ENCODE measurements at places on chromosomes 4 and X. TPM values are rescaled to one million over a fixed set of nuclear protein-coding genes. Genes with fewer than 3 reads are reported as not detected.

TET2 gene
- 5.2 TPM for total RNA-seq

- DNase-seq = no peak
Measured at GRCh38 chr4:174707902-174708301, 121.1 kb downstream of the GLRA3 start.

CXXC4 gene
- 0.21 TPM for total RNA-seq

SSX3 gene
- total RNA-seq = not detected

GRCh38 chr4:142345924-142346323 lies 500.2 kb downstream of the INPP4B start:
- DNase-seq = no peak

XK gene
- total RNA-seq = 4.9 TPM

DNA sequence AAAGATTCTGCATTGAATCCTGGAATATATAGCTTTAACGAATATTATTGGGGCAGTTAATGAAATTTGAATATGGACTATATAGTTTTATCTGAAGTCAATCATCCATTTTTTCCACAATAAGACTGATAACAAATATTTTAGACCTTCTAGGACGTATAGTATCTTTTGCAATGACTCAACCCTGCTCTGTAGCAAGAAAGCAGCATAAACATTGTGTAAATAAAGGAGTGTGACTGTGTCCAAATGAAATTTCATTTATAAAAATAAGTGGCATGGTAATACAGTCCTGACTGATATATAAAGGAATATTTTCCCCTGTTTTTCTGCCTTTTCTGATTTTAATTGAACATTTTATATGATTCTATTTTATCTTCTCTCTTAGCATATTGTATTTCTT lies 947.7 kb upstream of the SLIT2 start:
- DNase-seq = no peak

DNA sequence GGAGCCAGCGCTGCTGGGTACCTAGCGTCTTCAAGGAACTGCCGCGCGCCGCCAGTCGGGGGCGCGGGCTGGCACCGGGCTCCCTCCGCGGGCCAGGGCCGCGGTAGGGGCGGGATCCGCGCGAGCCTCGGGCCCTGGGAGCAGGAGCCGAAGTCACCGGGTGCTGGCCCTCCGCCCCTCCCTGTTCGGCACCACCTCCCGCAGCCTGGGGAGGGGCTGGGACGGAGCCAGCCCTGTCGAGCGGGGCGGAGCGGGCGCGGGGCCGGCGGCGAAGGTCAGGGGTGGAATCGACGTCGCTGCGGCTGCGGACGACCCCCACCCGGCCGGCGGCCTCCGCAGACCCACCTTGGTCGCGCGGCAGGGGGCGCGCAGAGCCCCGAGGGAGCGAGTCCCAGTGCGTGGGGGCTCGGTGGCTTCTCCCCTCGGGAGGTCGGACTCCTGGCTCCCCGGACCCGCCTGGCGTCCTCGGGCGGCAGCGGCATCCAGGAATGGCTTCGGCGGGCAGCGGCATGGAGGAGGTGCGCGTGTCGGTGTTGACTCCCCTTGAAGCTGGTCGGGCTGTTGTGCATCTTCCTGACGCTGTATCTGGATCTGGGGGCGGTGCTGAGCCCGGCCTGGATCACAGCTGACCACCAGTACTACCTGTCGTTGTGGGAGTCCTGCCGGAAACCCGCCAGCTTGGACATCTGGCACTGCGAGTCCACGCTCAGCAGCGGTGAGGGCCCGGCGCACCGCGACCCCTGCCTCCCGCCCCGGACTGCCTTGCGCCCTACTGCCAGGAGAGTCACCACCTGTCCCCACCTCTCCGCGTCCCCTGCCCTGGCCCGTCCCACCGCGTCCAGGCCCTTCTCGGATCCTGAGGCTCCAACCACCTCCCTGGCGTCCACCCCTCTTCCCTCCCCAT lies 50.5 kb upstream of the FAM47C start:
- DNase-seq = no peak

ZFYVE28 gene
- total RNA-seq = 2.0 TPM

- peak; percentile 86 for DNase-seq
Measured at GRCh38 chr4:107896158-107896645, 35.1 kb upstream of the CYP2U1 start.

PDCL2 gene
- total RNA-seq = not detected

- DNase-seq = no peak
Measured at GRCh38 chr4:56708146-56708545, 27.1 kb upstream of the HOPX start.

- DNase-seq = peak; percentile 60
Measured at GRCh38 chrX:15497865-15498264, 2.7 kb upstream of the BMX start.

All from HT-29 (cell line).